ENCODE measurements at places on chromosomes 4 and X.

GRCh38 chrX:154369449-154370299, 4.8 kb downstream of the FLNA start:
- peak; percentile 52 for DNase-seq

GRCh38 chr4:179569549-179569948, 2127.3 kb upstream of the AGA start:
- no peak for DNase-seq

DNA sequence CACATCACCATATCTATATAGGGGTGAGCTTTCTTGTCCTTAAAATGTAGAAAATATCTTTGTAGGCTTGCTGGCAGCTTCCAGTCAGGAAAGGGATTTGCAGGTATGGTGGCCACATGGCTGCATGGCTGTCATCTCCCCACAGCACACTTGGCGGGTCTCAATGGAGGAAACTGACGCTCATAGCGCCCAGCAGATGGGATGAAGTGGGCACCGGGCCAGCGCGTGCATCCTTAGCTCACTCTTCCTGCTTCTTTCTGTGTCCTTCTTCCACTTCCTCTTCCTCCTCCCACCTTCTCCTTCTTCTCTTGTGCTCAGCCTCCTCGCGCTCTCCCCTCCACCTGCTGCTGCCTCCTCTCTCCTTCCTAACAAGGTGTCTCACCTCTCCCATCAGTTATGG, 156.2 kb upstream of the PSAPL1 start:
- no peak for DNase-seq

GRCh38 chr4:114389070-114389685, 209.4 kb upstream of the UGT8 start:
- no peak for DNase-seq

DNA sequence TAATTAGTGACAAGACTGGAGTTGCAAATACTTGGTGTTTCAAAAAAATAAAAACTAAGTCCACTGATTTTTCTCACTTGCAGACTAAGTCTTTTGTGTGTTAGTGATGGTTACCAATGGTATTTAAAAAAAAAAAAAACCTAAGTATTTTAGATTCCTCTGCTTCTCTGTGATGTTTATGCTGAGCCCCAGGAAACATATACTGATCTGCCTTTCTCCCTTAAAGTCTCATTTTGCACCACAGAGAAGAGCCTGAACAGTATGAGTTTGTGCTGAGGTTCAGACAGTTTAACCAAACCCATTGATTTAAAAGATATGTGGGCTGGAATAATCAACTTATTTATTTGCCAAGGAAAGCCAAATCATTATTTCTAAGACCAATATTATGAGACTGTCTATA, 1305.0 kb downstream of the PCDH18 start:
- DNase-seq = no peak

DNA sequence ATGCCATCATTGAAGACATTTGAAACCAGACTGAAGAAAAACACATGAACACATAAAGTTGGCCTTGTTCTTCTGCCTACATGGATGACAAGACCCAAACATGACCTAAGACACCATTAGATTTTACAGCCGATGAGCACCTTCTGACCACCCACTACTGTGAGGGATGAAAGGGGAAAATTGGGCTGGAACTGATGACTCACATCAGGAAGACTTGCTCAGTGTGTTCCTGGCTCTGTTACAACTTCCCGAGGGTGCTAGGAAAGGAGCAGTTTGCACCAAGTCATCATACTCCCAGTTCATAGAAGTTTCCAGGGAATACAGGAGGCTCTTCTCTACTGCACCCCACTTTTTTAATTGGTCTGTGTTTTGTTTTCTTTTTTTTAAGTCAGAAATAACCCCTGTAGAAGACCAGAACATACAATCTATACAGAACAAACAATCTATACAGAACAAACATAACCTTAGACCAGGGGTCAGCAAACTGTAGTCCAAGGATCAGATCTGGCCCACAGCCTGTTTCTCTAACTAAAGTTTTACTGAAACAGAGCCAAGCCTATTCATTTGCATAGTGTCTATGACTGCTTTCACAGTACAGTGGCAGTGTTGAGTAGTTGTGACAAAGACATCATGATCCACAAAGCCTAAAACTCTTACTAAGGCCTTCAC, 25.3 kb downstream of the BTC start:
- DNase-seq = no peak

Measured in midbrain (tissue), 1 donor.